Keratinocyte (primary cell): ENCODE measurements at places on chromosomes 6 and 20. TPM values are rescaled to one million over a fixed set of nuclear protein-coding genes. Genes with fewer than 3 reads are reported as not detected.

PET117 gene
- polyA plus RNA-seq: 6.4 to 11.8 TPM (median 9.8 TPM) in 3 replicates

VNN1 gene
- polyA plus RNA-seq: 1.5 to 3.8 TPM (median 3.3 TPM) in 3 replicates

SLC13A3 gene
- polyA plus RNA-seq: 3.8 to 4.5 TPM (median 3.9 TPM) in 3 replicates

SMPDL3A gene
- 6.2 to 13.4 TPM (median 10.8 TPM) in 3 replicates for polyA plus RNA-seq

SNX21 gene
- 5.2 to 8.6 TPM (median 6.9 TPM) in 3 replicates for polyA plus RNA-seq

KCNG1 gene
- polyA plus RNA-seq: 2.3 to 4.6 TPM (median 2.5 TPM) in 3 replicates

TREML1 gene
- 0.26 to 0.73 TPM (median 0.51 TPM) in 3 replicates for polyA plus RNA-seq
